ENCODE measurements at places on chromosomes 3 and 15. TPM values are rescaled to one million over a fixed set of nuclear protein-coding genes. Genes with fewer than 3 reads are reported as not detected.

GRCh38 chr3:194876403-194877095, 190.9 kb downstream of the FAM43A start:
- no peak for DNase-seq
- peaks cover 14% of the 10 kb centered on the region for H3K4me1 ChIP-seq
- H3K27me3 ChIP-seq: no peaks in the 10 kb centered on the region
- no peak overlapping the region for H3K27ac ChIP-seq
- H3K36me3 ChIP-seq: no peaks in the 10 kb centered on the region
- no peak overlapping the region for H3K4me3 ChIP-seq

Gene CD86
- not detected for total RNA-seq

DNA sequence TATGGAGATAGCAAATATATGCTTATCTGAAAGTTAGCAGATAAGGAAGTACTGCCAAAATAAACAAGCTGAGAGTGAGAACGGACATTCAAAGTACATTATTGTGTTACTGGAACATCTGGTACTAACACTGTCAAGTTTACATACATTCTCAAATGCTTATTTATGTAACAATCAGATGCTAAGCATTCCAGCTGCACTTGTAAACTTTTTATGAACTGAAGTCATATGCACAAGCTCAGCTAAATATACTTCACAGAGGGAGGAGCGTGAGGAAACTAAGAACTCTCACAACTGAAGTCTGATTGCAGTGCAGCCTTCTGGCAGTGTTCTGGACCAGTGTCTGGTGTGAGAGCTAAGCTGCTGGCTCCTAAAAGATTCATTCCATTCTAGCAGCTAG, 223.7 kb upstream of the NANOGP8 start:
- no peaks in the 10 kb centered on the region for H3K27me3 ChIP-seq
- peak overlapping the region; percentile 96 for H3K27ac ChIP-seq
- peak; percentile 86 for DNase-seq
- H3K4me3 ChIP-seq: no peak overlapping the region

- no peaks in the 10 kb centered on the region for H3K27me3 ChIP-seq
- H3K4me3 ChIP-seq: no peak overlapping the region
- no peaks in the 10 kb centered on the region for H3K36me3 ChIP-seq
Observed at GRCh38 chr3:54353546-54353945, 231.2 kb downstream of the CACNA2D3 start.

GRCh38 chr3:156050918-156051317, 69.5 kb upstream of the KCNAB1 start:
- no peak overlapping the region for H3K4me3 ChIP-seq
- peak; percentile 13 for DNase-seq
- H3K36me3 ChIP-seq: no peaks in the 10 kb centered on the region
- no peaks in the 10 kb centered on the region for H3K4me1 ChIP-seq
- H3K27ac ChIP-seq: no peak overlapping the region
